ENCODE measurements at places on chromosomes 5 and 9.
A peak's percentile ranks its signal among the peaks of the same experiment; 100 is the strongest.

DNA sequence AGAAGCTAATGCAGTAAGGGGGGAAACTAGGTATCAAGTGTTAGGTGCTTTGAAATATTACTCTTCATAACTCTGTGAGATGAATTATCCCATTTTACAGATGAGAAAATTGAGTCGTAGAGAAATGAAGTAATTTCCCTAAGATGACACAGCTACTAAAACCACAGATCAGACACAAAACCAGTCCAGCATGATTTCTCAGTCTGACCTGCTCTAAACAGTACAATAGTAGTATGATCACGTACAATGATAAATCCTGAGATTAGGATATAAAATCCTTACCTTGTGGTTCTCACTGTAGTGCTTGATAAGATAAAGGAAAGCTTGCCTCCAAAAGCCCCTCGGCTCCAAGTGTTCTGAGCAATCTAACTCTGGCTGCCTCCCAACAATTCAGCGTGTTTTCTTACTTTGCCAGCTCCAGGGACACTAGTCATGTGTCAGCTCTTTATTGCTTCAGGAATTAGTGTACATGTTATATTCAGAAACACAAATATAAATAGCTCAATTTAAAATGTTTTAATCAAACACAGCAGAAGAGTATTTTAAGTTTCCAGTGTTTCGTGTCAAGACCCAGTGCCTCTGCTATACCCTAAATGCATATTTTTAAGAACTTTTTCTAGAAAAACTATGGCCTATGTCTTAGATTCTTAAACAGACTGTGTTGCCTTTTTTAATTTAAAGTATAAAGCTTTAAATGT is 243.6 kb downstream of the DENND1A start:
- H3K36me3 ChIP-seq = no peaks in the 10 kb centered on the region
- no peak overlapping the region for H3K27ac ChIP-seq
- no peak overlapping the region for H3K4me3 ChIP-seq

- H3K4me1 ChIP-seq = no peaks in the 10 kb centered on the region
- no peak for DNase-seq
- no peak overlapping the region for H3K4me3 ChIP-seq
- no peak overlapping the region for H3K27ac ChIP-seq
Measured at GRCh38 chr9:120611690-120612068, 31.7 kb upstream of the CDK5RAP2 start.

- no peak overlapping the region for H3K4me3 ChIP-seq
- DNase-seq = no peak
- no peak overlapping the region for H3K27ac ChIP-seq
- no peaks in the 10 kb centered on the region for H3K4me1 ChIP-seq
- H3K27me3 ChIP-seq = no peaks in the 10 kb centered on the region
- no peaks in the 10 kb centered on the region for H3K36me3 ChIP-seq
Measured at GRCh38 chr5:17879276-17879675, 245.0 kb downstream of the TAF11L14 start.

- H3K4me1 ChIP-seq = no peaks in the 10 kb centered on the region
- H3K27me3 ChIP-seq = no peaks in the 10 kb centered on the region
- H3K27ac ChIP-seq = no peak overlapping the region
- no peaks in the 10 kb centered on the region for H3K36me3 ChIP-seq
- no peak for DNase-seq
Measured at GRCh38 chr9:22278426-22278825, 168.2 kb upstream of the DMRTA1 start.

GRCh38 chr5:65141493-65141892 is 340.2 kb downstream of the ADAMTS6 start:
- no peak overlapping the region for H3K27ac ChIP-seq
- H3K4me3 ChIP-seq = no peak overlapping the region
- H3K36me3 ChIP-seq = no peaks in the 10 kb centered on the region
- H3K27me3 ChIP-seq = no peaks in the 10 kb centered on the region
- DNase-seq = no peak
- no peaks in the 10 kb centered on the region for H3K4me1 ChIP-seq

DNA sequence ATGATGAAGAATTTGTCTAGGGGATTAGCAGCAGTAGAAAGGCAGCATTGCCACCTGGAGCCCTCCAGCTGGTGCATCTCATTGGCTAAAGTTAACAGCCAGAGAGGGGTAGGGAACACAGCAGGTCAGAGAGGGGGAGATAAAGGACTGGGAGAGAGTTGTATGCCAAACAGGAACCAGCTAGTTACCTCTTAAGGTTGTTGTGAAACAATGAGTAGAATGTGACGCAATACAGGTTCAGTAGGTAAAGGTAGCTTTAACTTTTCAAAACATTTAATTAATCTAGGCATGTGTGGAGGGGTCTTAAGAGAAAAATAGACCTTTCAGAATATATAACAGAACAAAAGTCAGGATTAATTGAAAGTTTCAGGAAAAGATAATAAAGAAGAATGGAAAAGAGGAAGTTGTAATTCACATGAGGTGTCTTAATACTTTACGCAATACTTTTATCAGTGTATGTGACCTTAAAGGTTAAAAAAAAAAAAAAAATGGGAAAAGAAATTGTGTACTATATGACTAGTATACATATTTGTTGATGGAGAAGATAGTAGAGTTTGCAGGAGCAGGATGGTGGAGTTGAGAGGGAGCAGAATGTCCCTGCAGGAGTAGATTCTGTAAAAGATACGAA is 14.3 kb downstream of the FBXO38 start:
- DNase-seq = no peak
- H3K27me3 ChIP-seq = no peaks in the 10 kb centered on the region
- no peak overlapping the region for H3K4me3 ChIP-seq
- no peak overlapping the region for H3K27ac ChIP-seq
- H3K4me1 ChIP-seq = peaks cover 50% of the 10 kb centered on the region
- H3K36me3 ChIP-seq = no peaks in the 10 kb centered on the region

GRCh38 chr5:157342822-157343402 is 77.0 kb downstream of the CYFIP2 start:
- DNase-seq = no peak
- H3K27me3 ChIP-seq = no peaks in the 10 kb centered on the region
- no peak overlapping the region for H3K4me3 ChIP-seq
- peak overlapping the region; percentile 43 for H3K27ac ChIP-seq

DNA sequence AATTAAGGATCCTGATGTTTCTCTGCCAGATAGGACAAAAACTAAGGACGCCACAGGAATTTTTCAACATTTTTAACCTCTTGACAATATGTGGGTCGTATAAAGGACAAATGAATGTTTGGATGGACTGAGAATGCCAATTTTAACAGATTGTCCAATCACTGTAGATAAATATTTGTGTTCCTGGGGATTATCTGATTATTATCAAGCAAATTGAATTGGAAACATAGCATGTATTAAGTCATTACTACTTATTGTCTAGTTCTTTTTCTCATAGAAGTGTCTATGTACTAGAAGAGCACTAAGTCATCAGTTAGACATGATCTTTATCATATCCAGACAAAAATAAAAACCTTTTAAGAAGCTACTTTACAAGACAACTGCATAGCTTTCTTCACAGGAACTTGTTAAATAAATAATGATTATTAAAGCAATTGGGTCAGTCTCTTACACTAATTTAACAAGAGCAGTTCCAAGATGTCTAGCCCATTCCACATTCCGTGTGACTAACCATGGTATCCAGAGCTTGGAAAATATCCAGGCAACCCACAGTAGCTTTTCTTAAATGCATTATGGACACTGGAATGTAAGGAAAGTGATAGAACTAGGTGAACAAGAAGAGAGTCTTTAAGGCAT is 127.5 kb upstream of the CDKN2B start:
- no peaks in the 10 kb centered on the region for H3K27me3 ChIP-seq
- no peak overlapping the region for H3K4me3 ChIP-seq
- no peak overlapping the region for H3K27ac ChIP-seq
- no peak for DNase-seq

GRCh38 chr9:100605405-100605804 is 27.5 kb downstream of the CAVIN4 start:
- no peaks in the 10 kb centered on the region for H3K4me1 ChIP-seq
- DNase-seq = no peak
- H3K27me3 ChIP-seq = no peaks in the 10 kb centered on the region
- no peak overlapping the region for H3K4me3 ChIP-seq
- no peaks in the 10 kb centered on the region for H3K36me3 ChIP-seq

DNA sequence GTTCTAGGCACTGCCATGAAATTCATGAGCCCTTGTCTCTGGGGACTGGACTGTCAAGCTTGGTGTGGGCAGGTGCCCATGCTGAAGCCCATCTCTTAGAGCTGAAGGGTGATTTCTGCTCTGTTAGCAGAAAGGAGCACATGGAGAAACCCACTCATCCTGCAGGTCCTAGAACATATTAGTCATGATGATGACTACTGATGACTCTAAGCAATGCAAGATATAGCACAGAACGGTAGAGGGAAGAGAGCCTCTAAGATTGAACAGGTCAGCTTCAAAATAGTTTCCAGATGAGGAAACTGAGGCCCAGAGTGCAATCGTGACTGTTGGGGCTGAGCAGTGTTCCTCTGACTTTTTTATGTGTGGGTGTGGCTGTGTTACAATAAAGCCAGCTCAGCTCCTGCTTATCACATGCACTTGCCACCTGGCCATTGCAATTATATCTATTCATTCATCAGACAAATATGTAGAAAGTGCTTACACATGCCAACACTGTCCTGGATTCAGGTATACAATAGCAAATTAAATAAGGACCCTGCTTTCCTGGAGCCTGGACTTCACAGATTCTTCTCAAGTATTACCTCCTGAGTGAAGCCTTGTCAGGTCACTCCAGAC is 140.2 kb upstream of the BRINP1 start:
- no peak overlapping the region for H3K4me3 ChIP-seq
- H3K36me3 ChIP-seq = no peaks in the 10 kb centered on the region
- no peak overlapping the region for H3K27ac ChIP-seq

DNA sequence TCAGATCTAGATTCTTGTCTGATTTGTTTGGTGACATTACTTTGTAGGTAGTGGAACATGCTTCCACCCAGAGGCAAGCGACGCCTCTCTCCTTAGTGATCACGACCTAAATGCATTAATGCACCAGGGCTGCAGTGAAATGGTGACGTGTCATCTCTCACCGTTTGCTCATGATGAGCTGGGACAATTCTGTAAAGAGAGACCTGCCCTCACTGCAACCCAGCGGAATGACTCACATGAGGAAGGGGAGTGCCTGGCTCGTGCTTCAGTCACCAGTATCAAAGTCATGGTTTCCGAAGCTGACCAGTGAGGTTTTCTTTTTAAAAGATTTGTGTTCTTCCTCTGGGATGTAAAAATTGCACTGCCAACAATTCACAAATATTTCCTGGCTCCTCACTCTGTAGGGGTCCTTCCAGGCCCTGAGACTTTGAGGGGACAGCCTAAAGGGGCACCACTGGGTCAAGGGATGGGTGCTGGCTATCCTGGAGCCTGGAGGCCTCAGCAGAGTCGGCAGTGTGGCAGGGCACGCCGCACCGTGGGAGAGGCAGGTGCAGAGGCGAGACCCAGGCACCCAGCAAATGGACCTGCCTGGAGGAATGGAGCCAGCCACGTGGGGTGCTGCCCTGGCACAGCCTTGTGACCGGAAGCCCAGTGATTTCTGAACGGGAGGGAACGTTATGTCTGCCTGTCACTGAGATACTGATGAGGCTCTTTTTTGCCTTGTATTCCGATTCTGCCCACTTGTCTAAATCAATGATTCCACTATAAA is 17.3 kb downstream of the QSOX2 start:
- no peaks in the 10 kb centered on the region for H3K4me1 ChIP-seq
- H3K27ac ChIP-seq = no peak overlapping the region
- H3K27me3 ChIP-seq = no peaks in the 10 kb centered on the region
- DNase-seq = no peak

DNA sequence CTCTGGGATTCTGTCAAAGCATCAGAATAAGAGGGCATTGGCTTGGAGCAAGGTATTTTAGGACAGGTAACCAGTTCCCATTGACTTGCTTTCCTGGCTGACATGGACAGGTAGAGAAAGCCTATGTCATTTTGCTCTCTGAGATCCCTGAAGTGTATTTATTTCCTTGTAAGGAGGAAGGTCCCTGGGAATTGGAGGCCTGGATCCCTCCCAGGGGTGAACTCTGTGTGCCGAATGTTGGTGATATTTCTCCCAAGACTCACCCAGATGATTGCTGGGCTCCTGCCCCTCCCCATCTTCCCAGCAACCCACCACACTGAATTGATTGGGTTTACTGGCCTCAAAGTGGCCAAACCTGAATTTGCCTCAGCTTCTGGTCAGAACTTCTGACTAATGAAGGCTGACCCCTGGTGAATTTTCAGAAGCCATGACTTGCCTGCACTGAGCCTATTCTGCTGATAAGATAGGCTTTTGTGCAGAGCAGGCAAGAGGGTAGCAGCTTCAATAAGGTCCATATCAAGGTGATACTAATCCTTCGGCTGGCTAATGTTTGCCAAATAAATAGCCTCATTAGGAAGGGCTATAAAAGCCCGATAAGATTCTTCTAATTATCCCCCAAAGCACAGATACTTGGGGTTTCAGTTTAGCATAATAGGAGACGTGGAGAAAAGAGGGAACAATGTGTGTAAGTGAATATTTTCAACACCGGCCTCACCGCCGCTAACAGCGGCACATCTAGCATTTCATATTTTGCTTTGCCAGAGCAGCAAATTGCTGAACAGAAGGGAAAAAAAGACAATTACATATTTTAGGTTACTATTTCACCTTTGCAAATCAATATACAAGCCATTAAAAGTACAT is 152.9 kb upstream of the PITX1 start:
- no peak overlapping the region for H3K4me3 ChIP-seq
- no peak overlapping the region for H3K27ac ChIP-seq
- DNase-seq = no peak
- no peaks in the 10 kb centered on the region for H3K27me3 ChIP-seq

DNA sequence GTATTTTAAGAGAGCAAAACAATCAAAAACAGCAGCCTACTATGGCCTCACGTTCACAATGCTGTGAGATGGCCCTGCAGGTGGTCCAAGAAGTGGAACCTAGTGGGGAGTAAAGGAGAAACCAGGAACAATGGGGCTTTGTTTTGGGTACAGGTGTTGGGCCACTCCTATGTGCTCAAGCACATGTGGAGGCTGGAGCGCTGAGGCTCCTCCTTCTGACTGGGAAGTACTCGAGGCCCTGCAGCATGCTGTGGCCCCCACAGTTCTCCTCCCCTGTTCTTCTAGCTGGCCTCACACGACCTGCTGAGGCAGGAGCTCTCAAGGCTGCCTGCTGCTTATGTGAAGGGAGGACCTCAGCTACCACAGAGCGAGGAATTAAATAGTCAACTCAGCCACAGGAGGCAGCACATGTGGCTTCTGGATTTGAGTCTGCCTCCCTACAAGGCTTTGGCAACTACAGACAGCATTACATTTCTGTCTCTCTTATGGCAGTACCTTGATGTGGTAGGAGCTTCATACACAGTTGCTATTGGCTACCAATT is 482.3 kb downstream of the SPOCK1 start:
- no peaks in the 10 kb centered on the region for H3K4me1 ChIP-seq
- no peak overlapping the region for H3K27ac ChIP-seq
- DNase-seq = no peak
- H3K4me3 ChIP-seq = no peak overlapping the region
- H3K36me3 ChIP-seq = no peaks in the 10 kb centered on the region
- no peaks in the 10 kb centered on the region for H3K27me3 ChIP-seq

DNA sequence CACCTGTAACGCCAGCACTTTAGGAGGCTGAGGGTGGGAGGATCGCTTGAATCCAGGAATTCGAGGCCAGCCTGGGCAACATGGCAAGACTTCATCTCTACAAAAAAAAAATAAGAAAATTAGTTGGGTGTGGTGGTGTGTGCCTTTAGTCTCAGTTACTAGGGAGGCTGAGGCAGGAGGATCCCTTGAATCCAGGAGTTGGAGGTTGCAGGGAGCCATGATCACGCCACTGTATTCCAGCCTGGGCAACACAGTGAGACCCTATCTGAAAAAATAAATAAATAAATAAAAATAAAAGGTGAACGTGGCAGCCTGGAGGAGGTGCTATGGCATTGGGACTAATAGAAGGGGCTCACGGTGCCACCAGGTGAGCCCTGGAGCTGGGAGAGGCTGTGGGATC is 7.1 kb downstream of the FGFR4 start:
- H3K4me3 ChIP-seq = no peak overlapping the region
- H3K4me1 ChIP-seq = no peaks in the 10 kb centered on the region
- H3K27ac ChIP-seq = no peak overlapping the region
- no peak for DNase-seq
- H3K27me3 ChIP-seq = no peaks in the 10 kb centered on the region
- H3K36me3 ChIP-seq = no peaks in the 10 kb centered on the region
